ENCODE measurements at places on chromosomes 2 and 18.

GRCh38 chr2:188466761-188467160, 175.1 kb downstream of the GULP1 start:
- DNase-seq, result no peak

- DNase-seq, result no peak
Observed at GRCh38 chr2:128245813-128246212, 72.9 kb downstream of the HS6ST1 start.

DNA sequence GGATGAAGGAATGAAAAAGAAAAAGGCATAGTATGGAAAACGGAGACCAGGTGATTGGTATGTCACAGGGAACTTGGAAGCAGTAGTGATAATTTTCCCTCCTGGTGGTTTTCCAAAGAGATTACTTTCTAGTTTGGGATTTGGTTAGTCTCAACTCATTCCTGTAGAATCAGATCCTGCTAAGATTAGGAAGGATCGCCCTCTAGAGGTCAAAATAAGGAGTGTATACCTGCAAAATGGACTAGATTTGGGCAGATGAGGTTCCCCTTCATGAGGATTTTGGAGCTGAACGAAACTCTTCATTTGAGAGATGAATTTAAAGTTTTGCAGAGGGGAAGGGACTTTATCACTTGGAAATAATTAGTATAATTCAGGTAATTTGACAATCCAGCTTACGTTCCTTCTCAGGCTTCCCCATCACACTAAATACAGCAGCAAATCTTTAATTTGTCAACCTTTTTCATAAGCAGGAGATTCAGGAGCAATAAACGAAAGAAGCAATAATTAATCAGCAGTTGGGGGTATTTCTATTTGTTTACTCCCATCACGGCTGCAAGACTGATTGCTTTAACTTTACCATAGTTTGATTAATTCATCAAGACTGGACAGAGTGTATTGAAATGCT, 65.2 kb downstream of the CCDC195 start:
- peak; percentile 68 for DNase-seq

DNA sequence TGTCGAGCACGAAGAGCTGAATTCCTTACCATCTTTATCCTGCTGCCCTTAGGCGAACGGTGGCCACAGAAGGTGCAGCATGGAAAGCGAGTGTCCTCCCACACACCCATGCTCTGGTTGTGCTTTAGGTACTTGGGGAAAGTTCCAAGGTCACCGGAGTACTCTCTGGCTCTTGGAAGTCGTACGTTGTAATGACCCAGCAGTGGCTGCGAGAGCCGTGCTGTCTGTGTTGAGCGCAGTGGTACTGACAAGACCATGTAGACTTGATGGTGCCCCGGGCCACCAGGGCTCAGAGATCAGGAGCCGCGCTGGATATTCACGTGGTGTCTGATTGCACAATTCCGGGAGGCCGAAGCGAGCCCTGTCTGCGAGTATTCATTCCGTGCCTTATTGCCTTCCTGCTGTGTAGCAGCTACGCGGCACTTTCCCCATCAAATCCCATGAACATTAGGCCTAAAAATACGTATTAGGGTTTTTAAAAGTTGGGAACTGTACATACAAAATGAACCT, 222.0 kb downstream of the ZNF516 start:
- DNase-seq, result no peak

DNA sequence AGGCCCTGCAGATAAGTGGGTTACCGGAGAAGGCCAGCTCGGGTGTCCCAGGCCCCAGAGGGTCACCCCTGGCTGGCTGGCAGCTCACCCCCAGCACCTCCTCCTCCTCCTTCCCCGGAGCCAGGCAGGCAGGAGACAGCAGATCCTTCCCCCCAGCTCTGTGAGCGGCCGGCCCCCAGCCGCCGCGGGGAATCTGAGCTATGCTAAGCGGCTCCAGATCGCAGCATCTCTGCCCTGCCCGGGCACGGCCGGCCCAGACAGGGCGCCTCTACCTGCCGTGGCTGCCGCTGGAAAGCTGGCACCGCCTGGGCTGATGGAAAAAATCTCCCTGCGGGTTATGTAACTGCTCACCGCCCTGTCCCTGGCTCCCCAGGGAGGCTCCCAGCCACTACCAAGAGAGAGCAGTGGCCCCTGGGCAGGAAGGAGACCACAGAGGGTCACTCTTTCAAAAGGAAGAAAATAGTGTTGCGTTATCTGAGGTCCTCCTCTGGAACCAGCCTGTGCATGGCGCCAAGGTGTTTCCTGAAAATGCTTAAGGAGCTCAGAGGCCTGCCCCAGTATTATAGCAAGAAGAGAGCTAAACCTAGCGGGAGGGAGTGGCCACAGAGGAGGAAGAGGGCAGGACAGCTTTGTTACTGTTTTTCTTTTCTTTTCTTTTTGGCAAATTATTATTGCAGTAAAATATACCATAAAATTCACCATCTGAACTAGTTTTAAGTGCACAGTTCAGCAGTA, 179.0 kb downstream of the SMAD7 start:
- no peak for DNase-seq

- DNase-seq, result no peak
Observed at GRCh38 chr2:128320192-128320905, 1.7 kb upstream of the HS6ST1 start.

DNA sequence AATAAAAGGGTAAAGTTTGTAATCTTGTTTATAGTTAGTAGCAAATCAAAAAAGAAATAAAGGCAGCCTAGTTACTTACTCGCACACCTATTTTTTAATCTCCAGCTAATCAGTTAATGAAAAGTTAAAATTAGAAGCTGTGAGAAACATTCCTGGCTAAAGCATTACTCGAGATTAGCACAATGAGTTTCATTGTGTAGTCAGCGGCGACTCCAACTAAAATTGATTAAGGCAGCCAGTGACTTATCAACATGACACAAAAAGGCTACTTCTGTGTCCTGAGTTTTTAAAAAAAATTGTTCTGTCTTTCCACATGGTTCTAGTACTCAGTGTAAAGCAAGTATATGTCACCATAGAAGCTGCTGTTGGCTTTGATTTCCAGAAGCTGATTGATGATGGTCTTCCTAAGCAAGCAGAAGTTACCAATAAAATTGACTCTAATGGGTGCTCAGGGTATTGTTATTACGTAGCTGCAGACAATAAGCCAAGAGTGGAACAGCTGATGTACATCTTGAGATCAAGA, 159.2 kb downstream of the CPS1 start:
- no peak for DNase-seq

GRCh38 chr2:113137827-113138226, 10.4 kb downstream of the IL1RN start:
- no peak for DNase-seq

DNA sequence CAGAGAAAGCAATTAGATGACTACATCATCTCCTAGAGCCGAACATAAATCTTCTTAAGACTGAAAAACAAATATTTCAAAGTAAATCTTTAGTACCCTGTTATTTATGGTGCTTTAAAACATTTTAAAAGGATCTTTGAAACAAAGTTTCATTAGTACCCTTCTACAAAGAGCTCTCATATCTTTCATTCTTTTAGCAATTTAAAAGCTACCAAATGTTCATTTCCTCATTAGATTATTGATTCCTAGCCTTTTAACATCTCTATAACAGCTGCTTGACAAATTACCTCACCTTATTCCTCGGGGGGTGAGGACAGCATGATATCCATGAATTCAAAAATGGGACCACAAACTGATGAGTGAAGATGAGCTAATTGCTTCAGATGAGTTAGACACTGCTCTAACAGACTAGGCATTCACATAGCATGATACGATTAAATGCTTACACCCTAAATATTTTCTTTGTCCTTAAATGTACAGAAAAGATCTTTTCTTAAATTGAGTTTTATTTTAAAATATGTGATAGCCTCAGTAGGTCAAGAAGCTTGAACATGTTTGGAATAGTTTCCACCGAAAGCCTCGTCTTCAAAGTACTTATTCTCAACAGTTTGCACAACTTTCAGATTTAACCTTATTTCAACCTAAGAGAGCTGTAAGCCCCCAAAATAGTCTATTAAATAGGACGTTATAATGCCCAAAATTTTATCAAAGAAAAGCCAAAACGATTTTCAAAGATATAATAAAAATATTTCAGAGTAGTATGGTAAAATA, 2.1 kb downstream of the ATAD2B start:
- DNase-seq, result peak; percentile 33

GRCh38 chr2:119197126-119197405, 26.6 kb upstream of the STEAP3 start:
- DNase-seq, result no peak

GRCh38 chr2:32942793-32943485, 3.8 kb upstream of the LTBP1 start:
- no peak for DNase-seq

DNA sequence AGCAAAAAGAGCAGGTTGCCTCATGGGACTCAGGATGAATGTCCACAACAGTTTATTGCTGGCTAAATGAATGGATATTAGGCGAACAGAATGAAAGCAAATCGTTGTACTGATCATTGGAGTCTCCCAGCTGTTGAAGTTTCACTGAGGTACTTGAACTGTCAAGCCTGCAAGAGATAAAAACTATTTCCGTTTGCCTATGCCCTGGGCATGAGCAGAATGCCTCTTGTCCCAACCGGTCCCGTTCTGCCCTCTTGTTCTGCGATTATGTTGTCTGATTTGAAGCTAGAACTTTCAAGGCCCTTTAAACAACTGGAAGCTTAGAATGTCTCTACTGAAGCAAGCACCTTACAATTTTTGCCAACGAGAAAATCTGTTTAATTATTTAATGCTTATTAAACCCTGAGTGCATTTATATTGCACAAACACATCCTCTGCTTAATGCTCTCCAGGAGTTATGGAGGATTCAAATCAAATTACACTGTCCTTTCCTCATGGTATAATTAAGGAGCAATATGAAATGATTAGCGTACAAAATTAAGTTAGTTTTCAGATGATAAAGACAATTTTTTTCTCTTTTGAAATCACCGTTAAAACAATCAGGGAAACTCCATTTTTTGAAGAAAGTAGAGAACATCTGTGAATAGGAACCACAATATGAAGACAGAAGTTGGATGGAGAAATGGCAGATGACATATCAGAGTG, 17.7 kb downstream of the QPCT start:
- no peak for DNase-seq

DNA sequence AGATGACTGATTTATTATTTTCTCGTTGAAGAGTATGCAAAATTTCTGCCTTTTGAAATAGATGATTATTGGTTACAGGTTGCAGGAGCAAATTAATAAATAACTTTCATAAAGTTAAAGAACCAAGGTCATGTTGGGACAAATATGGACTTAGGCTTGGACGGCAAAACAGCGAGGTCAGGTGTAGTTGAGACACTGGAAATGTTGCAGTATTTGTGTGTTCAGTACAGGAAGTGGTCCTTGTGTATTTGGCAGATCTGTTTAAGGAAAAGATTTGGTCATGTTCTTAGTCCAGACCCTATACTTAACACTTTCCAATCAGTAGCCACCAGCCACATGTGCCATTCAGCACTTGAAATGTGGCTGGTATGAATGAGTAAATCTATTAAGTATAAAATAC, 486.5 kb downstream of the TDRD15 start:
- no peak for DNase-seq

DNA sequence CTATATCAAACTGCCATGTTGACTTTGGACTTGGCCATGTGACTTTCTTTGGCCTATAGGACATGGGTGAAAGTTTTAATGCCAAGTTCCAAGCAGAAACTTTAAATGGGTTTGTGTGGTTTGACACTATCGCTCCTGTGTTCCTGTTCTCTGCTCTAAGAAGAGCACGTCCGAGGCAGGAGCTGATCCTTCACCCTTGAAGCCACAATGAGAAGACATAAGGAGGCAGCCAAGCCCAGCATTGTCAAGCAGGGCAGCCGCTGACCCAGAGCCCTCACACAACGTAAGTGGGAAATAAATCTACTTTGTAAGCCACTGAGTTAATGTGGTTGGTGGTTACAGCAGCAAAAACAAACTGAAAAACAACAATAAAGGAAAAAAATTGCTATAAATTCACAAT, 422.4 kb downstream of the PID1 start:
- no peak for DNase-seq

Measured in NCI-H69 (cell line).